Caco-2 (cell line): ENCODE measurements at places on chromosomes 13 and 19. TPM values are rescaled to one million over a fixed set of nuclear protein-coding genes. Genes with fewer than 3 reads are reported as not detected.

DNA sequence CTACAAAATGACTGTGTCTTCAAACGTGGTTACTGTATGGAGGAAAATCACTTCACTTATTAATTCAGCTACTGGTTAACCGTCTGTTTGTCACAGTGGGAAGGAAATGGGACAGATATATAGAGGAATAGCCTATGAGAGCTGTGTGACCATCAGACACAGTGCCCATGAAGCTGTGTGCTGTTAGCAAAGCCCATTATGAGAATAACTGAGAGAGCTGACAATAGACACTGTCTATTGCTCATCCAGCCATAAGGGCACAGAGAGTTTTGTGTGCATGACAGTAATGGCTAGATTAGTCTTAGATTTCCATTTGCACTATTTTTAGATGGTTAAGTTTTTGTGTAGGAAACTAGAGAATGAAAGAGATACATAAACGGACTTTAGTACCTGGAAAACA is 64.1 kb upstream of the POSTN start:
- no peak for DNase-seq

DNA sequence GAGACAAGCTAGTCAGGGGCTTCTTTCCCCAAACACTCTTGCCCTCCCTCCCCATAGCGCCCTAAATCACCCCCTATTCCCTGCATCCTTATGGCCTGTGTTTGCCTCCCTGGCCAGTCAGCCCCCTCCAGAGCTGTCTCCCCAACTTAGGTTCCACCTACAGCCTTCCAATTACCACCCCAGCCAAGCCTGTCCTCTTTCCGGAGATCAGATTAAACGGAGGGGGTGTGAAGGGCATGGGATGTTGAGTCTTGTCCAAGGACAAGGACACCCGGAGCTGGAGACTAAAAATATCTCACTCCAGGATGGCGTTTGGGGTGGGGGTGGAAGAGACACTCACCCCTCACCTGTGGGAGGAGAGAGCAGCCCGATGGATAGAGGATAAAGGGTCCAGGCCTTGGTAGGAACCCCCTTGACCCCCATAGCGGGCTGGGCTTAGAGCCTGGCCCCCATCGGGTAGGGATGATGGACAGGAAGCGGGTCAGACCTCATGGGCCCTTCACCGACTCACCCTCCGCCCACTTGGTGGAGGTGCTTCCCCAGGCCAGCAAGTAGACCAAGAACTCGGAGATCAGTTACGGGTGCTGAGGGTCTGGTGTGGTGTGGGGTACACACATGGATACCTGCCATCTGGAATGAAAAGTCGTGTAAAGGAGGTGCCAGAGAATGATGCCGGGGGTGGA is 6.0 kb downstream of the ZNF865 start:
- no peak for DNase-seq

DNA sequence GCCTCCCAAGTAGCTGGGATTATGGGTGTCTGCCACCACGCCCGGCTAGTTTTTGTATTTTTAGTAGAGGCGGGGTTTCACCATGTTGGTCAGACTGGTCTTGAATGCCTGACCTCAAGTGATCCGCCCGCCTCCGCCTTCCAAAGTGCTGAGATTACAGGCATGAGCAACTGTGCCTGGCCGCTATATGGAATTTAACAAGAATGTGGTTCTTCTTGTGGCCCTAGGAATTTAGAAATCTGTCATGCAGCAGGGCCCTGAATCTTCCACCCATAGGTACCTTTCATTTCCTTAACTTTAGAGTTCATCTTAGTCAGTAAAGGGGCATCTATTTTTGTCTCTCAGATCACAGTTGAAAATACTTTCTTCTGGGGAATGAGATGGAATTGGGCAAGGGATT is 25.6 kb upstream of the NDFIP2 start:
- peak; percentile 59 for DNase-seq

- peak; percentile 22 for DNase-seq
Observed at GRCh38 chr19:13795595-13796300, 505 bp downstream of the ZSWIM4 start.

- no peak for DNase-seq
Observed at GRCh38 chr19:3054265-3054971, 7.9 kb downstream of the TLE5 start.

- DNase-seq, result no peak
Observed at GRCh38 chr19:52734331-52734892, 432 bp downstream of the ZNF611 start.

DNA sequence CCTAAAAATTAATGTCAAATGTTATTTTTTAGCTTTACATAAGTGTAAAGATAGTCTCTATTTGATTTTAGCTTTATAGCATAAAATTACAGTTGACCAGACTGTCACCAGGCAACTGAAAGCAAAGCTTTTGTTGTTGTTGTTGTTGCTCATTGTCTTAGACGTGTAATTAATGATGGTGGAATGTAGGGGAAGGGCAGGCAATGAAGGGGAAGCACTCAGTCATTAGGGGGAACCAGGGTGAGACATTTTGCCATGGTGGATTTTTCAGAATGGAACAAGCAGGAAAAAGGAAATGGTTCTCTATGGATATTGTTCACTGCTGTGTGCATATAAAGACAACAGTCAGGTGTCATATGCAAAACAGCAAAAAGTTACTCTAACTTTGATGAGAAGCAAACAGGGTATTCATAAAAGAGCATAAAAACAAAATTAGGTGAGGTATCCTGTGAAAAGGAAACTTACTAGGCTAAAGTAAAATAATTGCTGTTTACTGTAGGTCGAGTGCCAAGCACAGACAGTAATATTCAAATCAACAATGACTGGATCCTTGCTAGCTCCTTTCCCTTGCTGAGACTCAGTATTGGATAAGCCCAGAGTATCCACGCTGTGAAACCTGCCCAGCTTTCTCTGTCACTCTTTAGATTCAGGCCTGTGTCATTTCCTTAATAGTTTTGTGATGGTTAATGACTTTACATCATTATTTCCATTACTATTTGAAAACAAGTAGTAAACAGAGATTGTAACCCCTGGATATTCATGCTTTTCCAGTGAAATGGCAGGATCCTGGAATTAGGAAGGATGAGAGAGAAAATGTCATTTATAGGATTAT is 110.5 kb downstream of the LRCH1 start:
- DNase-seq, result no peak

DNA sequence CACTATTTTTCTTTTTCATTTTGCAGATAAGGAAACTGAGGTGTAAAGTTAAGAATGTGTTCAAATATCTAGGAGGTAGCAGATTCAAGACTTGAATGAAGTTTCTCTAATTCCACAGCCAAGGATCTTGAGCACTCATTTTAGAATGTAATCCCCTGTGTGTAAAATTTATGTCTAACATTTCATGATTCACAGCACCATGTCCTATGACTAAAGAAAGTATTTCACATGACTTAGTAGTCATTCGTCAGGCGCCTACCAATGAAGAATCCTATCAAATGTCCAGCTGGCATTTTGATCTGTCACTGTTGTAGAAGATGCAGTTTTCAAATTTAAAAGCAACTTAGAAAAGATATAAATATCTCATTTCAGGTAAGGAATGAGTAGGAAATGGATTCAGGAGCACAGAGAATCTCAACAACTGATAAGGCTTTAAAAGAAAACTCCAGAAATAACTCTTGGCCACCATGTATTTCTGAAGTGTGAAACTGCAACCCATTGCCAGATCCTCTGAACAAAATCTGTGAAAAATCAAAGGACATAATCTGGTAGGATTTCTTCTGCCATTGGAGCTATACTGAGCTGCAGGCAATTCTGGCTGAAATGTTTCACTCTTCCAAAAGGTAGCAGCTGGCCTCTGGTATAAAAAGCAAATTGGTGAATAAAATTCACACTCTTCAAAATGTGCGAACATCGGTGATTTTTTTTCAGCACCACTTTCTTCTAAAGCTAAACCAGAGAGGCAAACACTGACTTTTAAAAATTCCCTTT is 92.2 kb downstream of the DCLK1 start:
- DNase-seq, result no peak

- DNase-seq, result no peak
Observed at GRCh38 chr13:49444524-49445395, 686 bp downstream of the SETDB2 start.

DNA sequence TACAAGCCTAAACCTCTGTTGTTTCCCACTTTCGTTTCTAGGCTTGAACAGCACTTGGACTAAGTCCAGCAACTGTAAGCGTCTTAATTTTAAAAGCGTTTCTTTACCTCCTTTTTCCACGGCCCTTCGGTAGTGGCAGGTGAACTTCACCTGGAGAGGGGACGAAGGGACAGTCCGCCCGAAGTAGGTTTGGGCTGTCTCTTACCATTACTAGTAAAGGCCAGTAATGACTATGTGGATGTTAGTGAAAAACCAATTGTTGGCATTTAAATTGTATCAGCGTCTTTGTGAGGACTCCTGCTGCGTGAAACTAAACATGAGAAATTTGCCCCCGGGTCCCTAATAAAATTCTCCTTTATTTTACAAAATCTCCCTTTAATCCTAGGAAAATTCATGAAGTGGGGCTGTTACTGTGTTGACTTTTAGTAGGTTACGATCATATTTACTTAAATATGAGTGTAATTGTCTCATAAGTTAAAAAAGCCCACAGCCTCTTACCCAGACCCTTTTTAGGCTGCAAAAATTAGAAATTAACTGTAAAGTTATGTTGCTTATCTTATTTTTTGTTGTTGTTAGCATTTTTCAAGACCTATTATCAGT is 983 bp downstream of the ITM2B start:
- DNase-seq, result no peak

GRCh38 chr13:113120300-113121182 is 2.1 kb upstream of the F10 start:
- no peak for DNase-seq

DNA sequence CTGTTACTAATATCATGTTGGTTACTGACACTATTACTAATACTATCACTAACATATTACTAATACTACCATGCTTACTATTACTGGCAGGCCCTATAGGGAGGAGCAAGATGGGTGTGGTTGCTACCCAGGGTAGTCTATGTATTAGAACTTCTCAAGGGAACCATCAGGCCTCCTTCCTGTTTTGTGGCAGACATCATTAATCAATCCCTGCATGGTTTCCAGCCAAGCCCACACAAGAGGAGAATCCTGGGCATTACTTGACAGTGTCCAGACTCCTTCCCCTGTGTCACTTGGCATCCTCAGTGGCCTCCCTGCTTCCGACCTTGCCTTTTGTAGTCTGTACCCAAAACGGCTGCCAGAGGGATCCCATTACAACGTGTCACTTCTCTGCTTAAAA is 8.9 kb downstream of the HAS1 start:
- no peak for DNase-seq

DNA sequence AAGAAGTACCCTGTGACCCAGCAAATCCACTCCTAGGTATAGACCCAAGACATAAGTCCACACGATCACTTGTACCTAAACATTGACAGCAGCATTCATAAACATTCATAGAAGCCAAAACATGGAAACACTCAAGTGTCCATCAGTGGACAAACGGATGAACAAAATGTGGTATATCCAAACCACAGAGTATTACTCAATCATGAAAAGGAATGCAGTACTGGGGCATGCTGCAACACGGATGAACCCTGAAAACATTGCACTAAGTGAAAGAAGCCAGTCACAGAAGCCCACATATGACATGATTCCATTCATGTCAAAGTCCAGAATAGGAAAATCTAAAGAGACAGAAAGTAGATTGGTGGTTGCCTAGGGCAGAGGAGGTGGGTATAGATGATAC is 22.8 kb upstream of the CCNE1 start:
- no peak for DNase-seq

GRCh38 chr19:12636631-12637030 is 25.9 kb downstream of the ZNF791 start:
- no peak for DNase-seq

DNA sequence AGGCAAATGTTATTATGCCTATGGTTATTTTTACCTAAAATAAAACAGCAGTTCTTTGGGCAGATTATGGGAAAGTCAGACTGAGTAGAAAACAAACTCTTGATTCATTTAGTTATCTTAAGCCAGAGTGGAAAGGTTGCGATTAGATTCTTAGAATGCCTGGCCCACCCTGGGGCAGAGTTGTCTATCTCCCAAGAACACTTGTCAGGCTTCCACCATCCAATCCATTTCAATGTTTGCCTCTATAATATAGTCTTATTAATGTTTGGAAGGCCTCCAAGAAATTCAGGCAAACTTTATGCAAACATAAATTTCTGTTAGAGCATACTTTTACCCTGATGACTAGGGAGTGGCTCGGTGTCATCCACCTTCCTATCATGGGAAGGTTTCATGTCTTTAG is 207.0 kb downstream of the SLITRK6 start:
- DNase-seq, result no peak

- no peak for DNase-seq
Observed at GRCh38 chr19:38004186-38004520, 97.1 kb downstream of the SIPA1L3 start.

DNA sequence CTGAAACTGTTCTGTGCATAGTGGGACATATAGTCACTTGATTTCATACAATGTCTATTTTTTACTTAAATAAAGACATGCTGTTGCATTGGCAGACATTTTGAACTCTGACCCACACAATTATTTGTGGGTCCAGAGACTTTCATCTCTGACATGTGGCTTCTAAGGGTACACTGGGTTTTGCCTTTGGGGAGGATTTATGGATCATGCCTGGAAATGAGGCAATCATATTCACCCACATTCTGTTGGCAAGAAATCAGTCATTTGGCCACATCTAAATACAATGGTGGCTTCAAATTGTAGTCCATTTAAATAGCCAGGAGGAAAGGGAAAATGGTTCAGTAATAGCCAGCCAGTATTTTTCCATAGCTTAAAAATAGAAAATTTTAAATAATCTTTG is 238.3 kb upstream of the KLF12 start:
- DNase-seq, result no peak

DNA sequence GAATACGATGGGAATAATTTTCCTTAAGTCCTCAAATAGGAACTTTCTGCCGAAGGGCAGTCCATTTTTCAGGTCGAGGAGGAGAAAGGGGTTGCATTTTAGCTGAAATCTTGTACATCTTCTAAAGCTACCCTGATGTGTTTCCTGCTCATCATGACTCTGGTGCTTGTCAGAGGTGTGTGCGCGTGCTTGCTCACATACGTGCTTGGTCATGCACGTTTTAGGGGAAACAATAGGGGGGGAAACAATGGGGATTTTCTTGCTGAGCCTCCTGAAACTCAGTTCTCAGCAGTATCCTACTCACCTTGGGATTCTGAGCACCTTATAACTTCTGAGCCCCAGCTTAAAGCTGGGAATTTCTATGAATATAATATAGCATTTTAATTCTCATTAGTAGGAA is 44.7 kb downstream of the TM9SF2 start:
- DNase-seq, result no peak

- DNase-seq, result no peak
Observed at GRCh38 chr13:95822303-95822702, 145.4 kb downstream of the DNAJC3 start.

DNA sequence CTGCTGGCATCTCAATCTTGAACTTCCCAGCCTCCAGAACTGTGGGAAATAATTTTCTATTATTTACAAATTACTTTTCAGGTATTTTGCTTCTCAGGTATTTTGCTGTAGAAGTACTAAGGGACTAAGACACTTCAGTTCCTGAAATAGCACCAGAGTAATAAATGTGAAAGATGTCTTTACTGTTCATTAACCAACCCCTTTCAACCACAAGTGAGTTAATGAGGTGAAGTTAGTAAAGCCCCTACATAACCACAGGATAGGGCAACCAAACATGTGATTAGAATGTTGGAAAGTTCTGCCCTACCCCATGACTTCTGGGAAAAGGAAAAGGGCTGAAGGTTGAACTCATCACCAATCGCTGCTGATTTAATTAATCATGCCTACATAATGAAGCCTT is 2.7 kb upstream of the ZNF345 start:
- no peak for DNase-seq

Gene KIRREL2
- total RNA-seq, result 0.14 TPM in 1 of 2 replicates, not detected in the other

Gene CASP14
- not detected in 2 replicates for total RNA-seq

Gene DAZAP1
- 165 and 180 TPM in 2 replicates for total RNA-seq

Gene ERVV-1
- not detected in 2 replicates for total RNA-seq

Gene ZNF121
- total RNA-seq, result 35.5 and 38.4 TPM in 2 replicates

Gene SH2D3A
- total RNA-seq, result 20.5 and 24.5 TPM in 2 replicates

Gene PSG6
- 0.18 TPM in 1 of 2 replicates, not detected in the other for total RNA-seq

Gene OLFM2
- total RNA-seq, result 0.30 and 0.34 TPM in 2 replicates
